Memory B cell (primary cell): ENCODE measurements at places on chromosomes 16 and 17.

GRCh38 chr17:62084585-62084984 lies 19.5 kb upstream of the MED13 start:
- no peaks in the 10 kb centered on the region for H3K36me3 ChIP-seq
- no peak for DNase-seq
- no peak overlapping the region for H3K4me3 ChIP-seq
- H3K4me1 ChIP-seq: peaks cover 11% of the 10 kb centered on the region
- no peak overlapping the region for H3K27ac ChIP-seq

- DNase-seq: peak; percentile 66
- peaks cover 11% of the 10 kb centered on the region for H3K4me1 ChIP-seq
- H3K27ac ChIP-seq: no peak overlapping the region
- H3K36me3 ChIP-seq: no peaks in the 10 kb centered on the region
- no peak overlapping the region for H3K4me3 ChIP-seq
- peaks cover 2% of the 10 kb centered on the region for H3K27me3 ChIP-seq
These were observed 14.4 kb upstream of the ALDH3A1 start for GRCh38 chr17:19762515-19762961.

DNA sequence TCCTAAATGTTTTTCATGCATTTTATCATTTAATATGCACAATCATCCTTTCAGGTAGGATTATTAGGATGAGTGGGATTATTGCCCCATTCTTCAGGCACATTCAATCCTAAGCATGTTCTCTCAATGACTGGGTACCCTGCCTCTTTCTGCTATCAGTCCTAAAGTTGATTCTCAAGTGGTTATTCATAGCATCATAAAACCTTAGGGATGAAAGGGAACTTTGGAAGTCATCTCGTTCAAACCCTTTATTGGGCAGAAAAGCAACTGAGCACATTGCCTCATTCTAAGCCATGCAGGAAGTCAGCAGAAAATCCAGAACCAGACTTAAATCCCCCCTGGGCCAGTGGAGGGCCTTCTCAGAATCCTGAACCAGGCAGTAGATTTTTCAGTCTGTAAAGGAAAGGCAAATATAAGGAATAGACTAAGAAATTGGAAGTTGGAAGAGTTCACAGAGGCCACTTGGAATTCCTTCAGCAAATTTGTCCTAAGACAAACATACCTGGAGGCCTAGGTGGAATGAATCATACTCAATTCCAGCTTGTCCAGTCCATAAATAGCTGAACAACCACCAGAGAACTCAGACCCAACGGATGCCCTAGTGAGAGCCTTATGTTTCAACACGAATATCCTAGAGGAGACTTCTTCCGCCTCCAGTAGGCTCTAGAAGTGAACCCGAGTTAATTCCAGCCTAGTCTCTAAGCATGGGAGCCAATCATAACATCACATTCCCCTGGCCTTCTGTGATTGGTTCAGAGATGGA lies 62.7 kb downstream of the IRX6 start:
- no peak overlapping the region for H3K4me3 ChIP-seq
- no peaks in the 10 kb centered on the region for H3K36me3 ChIP-seq
- no peaks in the 10 kb centered on the region for H3K4me1 ChIP-seq
- no peak for DNase-seq

GRCh38 chr17:8021565-8022359 lies 17.1 kb upstream of the ALOX15B start:
- peaks cover 19% of the 10 kb centered on the region for H3K27me3 ChIP-seq
- no peaks in the 10 kb centered on the region for H3K36me3 ChIP-seq
- peaks cover 2% of the 10 kb centered on the region for H3K4me1 ChIP-seq

DNA sequence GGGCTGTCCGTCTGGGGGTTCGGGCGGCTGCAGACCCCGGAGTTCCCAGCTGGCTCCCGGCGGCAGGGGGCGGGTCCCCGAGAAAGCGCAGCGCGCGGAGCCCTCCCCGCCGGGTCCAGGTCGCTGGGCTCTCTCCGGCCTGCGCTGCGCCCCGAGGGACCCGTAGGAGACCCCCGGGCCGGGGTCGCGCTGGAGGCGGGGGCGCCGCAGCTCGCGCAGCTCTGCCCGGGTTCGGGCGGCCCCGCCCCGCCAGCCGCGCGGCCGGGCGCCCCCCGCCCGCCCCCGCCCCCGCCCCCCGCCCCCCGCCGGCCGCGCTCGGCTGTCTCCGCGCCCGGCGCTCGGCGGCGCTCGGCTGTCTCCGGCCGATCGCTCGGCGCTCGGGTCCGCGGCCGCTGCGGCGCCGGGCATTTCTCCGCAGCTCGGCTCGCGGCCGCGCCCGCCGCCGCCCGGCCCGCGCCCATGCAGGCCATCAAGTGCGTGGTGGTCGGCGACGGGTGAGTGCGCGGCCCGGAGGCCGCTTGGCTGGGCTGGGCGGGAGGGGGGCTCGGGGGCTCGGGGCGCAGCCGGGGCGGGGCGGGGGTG lies at the start of gene RAC3:
TSS of gene RAC3 (plus strand) at position 376 of the 582 bp plus-strand sequence. CDS start at position 460, 84 bp downstream.
- peaks cover 9% of the 10 kb centered on the region for H3K4me1 ChIP-seq
- peaks cover 4% of the 10 kb centered on the region for H3K36me3 ChIP-seq
- H3K27me3 ChIP-seq: peaks cover 2% of the 10 kb centered on the region
- H3K27ac ChIP-seq: no peak within 1 kb of the TSS
- no peak for DNase-seq

GRCh38 chr17:45958307-45958706 lies 40.7 kb upstream of the STH start:
- no peak overlapping the region for H3K4me3 ChIP-seq
- H3K4me1 ChIP-seq: no peaks in the 10 kb centered on the region
- H3K27ac ChIP-seq: no peak overlapping the region
- no peaks in the 10 kb centered on the region for H3K36me3 ChIP-seq

DNA sequence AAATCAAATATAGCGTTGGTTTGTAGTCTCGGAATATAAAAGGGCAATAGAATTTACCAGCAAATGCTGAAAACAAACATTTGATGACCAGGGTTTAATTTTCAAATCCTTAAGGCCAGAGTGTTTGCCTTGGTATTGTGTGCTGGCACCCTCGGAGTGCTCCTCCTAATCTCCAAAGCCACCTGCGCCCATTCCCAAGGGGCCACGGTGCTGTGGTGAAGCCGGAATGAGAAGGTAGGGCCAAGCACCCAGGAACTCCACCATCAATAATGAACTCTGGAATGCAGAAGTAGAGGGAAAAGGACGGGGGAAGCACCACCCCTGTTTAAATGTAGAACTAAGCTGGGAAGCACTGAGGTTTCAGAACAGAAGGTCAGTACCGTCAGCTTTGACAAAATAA lies 51.9 kb downstream of the COG7 start:
- H3K27me3 ChIP-seq: no peaks in the 10 kb centered on the region
- H3K36me3 ChIP-seq: peaks cover 40% of the 10 kb centered on the region
- H3K27ac ChIP-seq: no peak overlapping the region
- H3K4me3 ChIP-seq: no peak overlapping the region
- DNase-seq: no peak

GRCh38 chr16:85935391-85935973 lies 36.5 kb downstream of the IRF8 start:
- H3K27ac ChIP-seq: peak overlapping the region; percentile 98
- no peaks in the 10 kb centered on the region for H3K27me3 ChIP-seq
- peak overlapping the region; percentile 66 for H3K4me3 ChIP-seq
- no peak for DNase-seq
- no peaks in the 10 kb centered on the region for H3K36me3 ChIP-seq
- H3K4me1 ChIP-seq: peaks cover 71% of the 10 kb centered on the region

DNA sequence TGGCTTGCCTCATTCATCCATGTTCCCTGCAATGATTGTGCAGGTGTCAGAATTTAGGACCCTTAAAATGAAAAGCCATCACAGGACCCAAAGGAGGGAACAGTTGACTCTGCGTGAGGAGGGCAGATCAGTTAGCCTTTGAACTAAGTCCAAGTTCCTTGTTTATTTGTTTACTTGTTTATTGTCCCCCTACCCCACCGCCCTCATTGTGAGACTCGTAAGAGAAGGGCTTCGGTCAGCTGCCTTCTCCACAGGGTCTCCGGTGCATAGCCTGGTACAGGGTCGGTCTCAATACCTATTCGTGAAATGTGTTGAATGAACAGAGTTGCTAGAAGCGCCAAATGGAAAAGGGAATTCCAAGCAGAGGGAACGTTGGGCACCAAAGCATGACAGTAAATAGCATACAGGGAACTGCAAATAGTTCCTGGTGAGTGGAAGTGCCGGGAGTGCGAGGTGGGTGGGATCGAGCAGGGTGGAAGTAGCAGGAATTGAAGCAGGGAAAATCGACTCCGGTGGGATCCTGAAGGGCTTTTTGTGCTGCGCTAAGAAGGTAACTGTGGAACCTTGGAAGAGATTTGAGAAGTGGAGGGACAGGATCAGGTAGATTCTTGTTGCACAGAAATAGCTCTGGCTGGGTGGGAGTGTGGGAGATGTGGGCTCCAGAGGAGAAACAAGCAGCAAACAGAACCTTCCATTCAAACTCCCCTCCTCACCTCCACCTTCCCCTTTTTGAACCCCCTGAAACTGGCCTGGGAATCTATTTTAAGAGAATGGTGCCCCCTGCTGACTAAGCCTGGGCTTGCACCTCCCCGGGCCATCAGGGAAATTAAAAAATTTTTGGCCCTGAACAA lies 12.7 kb downstream of the SLC35B1 start:
- peaks cover 8% of the 10 kb centered on the region for H3K36me3 ChIP-seq
- no peak overlapping the region for H3K4me3 ChIP-seq
- peak; percentile 85 for DNase-seq
- peak overlapping the region; percentile 35 for H3K27ac ChIP-seq
- peaks cover 21% of the 10 kb centered on the region for H3K4me1 ChIP-seq

DNA sequence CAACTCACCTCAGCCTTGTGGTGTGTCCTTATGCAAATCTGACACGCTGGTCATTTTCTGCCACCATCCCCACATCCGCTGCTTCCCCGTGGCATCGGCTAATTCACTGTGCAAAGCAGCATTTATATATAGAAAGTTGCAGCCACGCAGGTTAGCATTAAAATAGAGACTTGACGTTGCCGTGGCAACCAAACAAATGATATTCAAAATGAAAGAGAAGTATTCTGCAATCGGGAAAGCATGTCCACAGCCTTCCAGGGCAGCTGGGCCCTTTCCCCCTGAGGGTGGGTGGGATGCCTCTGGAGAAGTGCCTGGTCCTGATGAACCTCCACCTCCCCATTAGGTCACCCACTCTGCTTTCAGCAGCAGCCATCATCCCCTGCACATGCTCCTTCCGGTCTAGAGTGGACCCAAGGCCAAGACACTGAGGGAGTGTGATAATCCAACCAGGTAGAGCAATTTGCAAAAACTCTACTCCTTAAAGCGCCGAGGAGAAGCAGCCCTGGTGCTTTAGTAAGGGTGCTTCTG lies 138.7 kb downstream of the GAS7 start:
- peak; percentile 31 for DNase-seq
- H3K4me3 ChIP-seq: peak overlapping the region; percentile 16
- peaks cover 4% of the 10 kb centered on the region for H3K27me3 ChIP-seq
- H3K4me1 ChIP-seq: peaks cover 21% of the 10 kb centered on the region
- peaks cover 2% of the 10 kb centered on the region for H3K36me3 ChIP-seq
